Cortex of kidney (tissue), 1 donor: ENCODE measurements at places on chromosomes 3 and 15.

GRCh38 chr3:55330756-55331155, 156.3 kb downstream of the WNT5A start:
- DNase-seq = no peak

DNA sequence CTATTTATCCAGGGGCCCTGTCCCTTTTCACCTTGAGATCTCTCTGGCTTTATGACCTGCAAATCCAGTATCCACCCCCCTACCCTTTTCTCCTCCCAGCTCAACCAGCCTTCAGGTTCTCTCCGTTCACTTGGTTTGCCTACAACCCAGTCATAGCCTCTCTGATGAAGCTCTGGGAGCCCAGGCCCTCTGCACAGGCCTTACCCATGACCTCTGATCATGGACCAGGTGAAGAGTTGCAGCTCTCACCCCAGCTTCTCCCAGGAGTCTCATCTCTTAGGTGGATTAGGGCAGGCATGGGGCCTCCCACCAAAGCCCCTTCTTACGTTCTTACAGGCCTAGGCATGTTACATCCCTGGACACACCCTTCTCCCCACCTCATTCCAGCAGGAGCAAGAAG, 59.8 kb downstream of the EXOG start:
- no peak for DNase-seq

- no peak for DNase-seq
Measured at GRCh38 chr15:90513448-90513847, 16.3 kb upstream of the CRTC3 start.

DNA sequence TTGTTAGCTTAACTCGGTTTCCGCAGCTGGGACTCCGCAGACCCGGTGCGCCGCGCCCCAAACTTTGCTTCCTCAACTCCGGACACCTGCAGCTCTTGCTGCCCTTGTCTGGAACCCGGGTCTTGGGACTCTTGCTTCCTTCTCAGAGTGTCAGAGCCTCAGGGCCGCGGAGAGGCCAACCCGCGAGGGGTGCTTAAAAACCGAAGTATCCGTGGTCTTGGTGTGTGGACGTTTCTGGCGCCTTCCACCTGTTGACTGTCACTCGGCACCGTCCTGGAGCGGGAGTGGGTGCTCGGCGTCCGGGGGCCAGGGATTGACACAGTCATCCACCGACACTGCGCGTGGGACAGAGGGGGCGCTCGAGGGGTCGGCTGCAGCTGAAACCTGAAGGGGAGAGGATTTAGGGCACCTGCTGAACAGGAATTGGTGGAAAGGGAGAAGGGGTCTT, 386 bp downstream of the SQOR start:
- no peak for DNase-seq

DNA sequence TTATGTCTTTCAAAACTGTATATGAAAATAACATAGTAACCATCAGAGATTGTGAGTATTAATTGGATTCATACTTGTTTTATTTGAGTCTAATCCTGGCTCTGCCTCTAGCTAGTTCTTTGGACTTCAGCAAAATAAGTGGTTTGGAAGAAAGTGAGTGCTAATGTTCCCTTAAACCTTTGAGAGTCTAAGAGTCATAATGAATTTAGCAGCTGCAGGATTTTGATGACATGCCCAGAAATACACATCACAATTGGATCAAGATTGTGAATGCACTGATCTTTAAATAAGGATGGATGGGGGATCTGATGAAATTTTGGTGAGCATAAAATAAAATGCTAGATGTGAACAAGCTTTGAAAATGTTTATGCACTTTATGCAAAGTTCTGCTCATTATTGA, 79.9 kb upstream of the FAM98B start:
- no peak for DNase-seq

GRCh38 chr3:101989578-101990200, 140.4 kb downstream of the NFKBIZ start:
- DNase-seq = no peak
